ENCODE measurements at places on chromosomes 5 and 9.

DNA sequence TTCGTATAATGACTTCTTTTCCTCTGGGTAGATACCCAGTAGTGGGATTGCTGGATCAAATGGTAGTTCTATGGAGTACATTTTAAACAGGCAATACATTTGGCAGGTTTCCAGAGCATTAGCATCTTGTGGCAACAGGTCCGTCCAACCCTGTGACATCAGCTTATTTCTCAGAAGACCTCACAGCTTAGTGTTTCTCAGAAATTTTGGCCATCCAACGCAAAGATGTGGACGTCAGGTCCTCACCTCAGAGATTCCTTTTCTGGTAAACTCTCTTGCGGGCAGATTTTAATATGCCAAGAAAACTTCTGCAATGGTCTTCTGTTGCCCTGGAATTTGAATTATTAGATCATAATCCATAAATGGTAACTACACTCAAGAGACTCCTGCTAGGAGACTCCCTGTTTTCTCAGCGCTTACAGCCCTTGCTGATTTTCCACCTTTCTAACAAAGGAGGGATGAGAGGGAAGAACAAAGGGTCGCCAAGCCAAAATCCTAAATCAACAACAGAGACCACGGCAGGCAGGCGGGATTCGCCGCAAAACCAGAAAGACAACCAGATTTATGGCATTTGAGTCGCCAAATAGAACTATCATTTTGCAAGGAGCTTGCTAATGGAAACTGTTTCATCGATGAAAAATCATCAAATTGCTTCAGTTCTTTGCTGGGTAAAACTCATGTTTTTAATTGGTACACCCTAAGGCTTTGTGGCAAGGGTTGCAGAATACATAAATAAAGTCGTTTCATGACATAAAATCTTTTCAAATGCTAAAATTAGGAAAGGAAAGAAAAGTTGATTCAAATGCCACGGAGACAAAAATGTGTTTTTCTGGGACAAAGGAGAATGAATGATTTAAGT is 34.1 kb upstream of the PLPP1 start:
- no peak for DNase-seq

- DNase-seq, result no peak
Observed at GRCh38 chr9:127140842-127141675, 18.6 kb upstream of the ANGPTL2 start.

GRCh38 chr5:179146277-179146676 is 86.1 kb downstream of the ZNF354C start:
- DNase-seq, result peak; percentile 53

- no peak for DNase-seq
Observed at GRCh38 chr5:92309336-92309991, 926.3 kb upstream of the ARRDC3 start.

- DNase-seq, result peak; percentile 96
Observed at GRCh38 chr9:120936011-120936763, 9.6 kb upstream of the TRAF1 start.

DNA sequence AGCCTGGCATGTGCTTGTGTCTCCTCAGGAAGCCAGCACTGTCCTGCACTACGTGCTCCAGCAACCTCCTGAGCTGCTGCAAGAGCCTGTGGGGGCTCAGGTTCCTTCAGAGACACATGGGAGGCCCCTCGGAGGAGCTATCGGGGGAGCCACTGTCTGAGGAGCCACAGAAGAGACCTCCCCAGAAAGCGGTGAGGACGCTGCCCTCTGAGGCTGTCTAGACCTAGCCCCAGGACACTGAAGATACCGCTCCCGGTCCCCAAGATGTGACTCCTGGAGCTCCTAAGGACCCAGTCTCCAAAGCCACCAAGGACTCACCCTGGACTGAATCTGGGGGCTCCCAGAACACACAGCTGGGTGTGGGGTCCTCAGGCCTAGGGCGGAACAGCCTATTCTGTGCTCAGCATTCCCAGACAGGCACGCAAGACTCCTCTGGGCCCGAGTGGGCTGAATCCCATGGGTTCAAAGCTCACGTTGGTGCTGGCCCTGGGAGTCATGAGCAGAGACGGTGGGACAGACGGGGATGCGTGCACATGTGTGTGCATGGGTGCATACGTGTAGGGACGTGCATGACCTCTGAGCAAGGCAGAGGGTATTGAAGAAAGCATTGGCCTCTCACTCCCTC is 50.0 kb downstream of the HRH2 start:
- no peak for DNase-seq

DNA sequence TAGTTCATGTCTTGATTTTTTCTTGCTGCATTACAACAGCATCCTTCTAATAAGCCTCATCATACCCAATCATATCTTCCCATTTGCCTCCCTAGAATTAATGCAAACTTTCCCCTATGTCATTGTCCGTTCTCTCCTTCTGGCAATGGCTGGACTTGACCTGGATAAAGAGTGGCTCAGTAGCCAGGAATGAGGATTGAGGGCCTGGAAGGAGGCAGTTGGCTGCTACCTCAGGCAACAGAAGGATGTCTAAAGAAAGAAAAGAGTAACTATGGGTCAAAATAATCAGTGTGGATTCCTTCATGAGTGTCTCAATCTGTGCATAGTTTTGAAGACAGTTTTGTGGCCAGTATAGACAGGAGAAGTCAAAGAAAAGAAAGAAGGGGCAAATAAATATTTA is 209.6 kb downstream of the TRPM3 start:
- DNase-seq, result no peak

GRCh38 chr5:26487553-26487952 is 550.8 kb downstream of the CDH9 start:
- no peak for DNase-seq

DNA sequence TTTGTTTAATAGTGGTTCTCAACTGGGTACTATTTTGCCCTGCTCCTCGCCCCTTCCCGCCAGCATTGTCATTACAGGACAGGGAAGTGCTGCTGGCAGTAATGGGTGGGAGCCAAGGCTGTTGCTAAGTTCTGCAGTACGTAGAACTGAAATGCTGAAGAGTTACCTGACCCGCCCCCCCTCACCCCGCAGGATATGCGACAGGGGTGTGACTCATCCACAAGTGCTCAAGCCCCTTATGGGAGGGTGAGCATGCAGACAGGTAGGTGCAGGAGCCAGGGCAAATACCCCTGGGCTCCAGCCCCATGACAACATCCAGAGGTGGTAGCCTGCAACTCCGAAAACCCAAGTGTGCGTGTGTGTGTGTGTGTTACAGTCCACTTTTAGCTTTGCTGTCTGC is 35.7 kb downstream of the LRRC70 start:
- DNase-seq, result no peak

DNA sequence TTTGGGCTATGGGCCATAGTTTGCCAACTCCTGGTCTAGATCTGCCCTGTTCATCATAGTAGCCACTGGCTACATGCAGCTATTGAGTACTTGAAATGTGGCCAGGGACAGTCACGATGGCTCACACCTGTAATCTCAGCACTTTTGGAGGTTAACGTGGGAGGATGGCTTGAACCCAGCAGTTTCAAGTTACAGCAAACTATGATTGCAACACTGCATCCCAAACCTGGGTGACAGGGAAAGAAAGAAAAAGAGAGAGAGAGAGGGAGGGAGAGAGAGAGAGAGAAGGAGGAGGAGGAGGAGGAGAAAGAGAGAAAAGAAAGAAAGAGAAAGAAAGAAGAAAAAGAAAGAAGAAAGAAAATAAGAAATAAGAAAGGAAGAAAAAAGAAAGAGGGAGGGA is 5.1 kb upstream of the GMCL2 start:
- DNase-seq, result no peak

GRCh38 chr5:44665101-44665701 is 143.5 kb upstream of the MRPS30 start:
- DNase-seq, result no peak

GRCh38 chr5:160001457-160001856 is 7.5 kb upstream of the TTC1 start:
- no peak for DNase-seq

DNA sequence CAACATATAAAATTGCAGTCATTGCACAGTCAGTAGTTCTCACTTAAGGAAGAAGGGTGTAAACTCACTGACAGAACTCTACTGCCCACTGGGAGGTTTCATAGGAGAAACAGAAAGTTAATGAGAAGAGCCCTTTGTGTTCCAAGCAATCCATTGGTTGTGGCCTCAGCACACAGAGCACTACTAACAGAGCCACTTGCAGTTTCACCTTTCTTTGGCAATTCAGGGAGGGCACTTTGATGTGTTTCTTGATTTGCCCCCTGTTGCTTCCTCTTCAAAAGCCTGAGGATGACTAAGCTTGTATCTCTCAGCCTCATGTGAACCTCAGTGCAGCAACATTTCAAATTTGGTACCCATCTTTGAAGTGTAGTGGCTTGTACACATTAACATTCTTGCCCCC is 409.4 kb downstream of the DMRTA1 start:
- DNase-seq, result no peak

Measured in stimulated activated CD4-positive, alpha-beta T cell treated with anti-CD3 and anti-CD28 coated beads, Interleukin-12 subunit alpha, Interleukin-12 subunit beta, amount 100 ng/mL, for 4 hours (primary cell).